ENCODE measurements at places on chromosomes 2 and 18.

DNA sequence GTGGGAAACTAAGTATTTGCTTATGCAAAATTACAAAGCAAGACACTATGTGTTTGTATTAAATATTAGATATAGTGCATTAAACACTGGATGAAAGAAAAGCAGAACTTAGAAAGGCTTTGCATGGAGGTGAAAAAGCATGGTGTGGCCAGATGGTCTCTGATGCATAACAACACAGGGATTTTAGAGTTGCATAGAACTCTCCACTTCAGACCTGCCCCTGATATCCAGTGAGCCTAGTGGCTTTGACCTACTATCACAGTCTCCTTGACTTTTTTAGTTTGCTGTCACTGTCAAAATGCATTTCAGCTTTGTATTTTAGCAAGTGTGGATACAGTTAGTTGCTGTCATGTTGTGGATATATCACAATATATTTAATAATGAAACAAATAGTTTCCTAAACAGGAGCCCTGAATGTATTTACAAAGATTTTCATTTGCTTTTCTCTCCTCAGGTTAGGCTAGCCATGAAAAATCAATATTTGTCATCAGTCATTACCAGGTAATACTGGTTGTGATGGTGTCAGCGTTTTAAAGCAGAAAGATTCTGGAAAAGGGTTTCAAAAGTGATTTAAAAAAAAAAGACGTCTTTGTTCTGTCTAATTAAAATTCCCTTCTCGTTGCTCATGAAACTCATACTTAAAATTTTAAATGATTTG is 5.2 kb downstream of the CSRNP3 start:
- no peak for DNase-seq

- DNase-seq: no peak
Measured at GRCh38 chr2:210442457-210442856, 34.1 kb downstream of the LANCL1 start.

DNA sequence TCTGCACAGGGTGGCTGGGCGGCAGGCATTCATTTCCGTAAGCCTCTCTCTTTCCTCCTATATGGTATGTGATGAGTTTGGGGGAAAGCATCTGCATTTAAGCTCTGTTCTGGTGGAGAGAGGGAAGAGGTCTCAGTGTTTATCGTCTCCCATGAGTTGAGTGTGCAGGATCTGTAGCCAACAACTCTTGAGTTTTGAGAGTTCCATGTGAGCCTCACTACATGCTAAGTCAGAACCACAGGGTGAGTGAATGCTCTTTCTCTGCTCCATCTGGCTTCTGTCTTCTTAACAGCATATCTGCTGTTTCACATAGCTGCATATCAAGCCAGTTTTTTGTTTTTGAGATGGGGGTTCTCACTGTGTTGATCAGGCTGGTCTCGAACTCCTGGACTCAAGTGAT is 22.7 kb downstream of the RAB31 start:
- no peak for DNase-seq

GRCh38 chr2:217820091-217820819 is 182.5 kb downstream of the TNS1 start:
- DNase-seq: no peak

All from GM13976 (cell line).